ENCODE measurements at places on chromosomes 6 and 20. TPM values are rescaled to one million over a fixed set of nuclear protein-coding genes. Genes with fewer than 3 reads are reported as not detected.

Gene TRIM10
- 1.0 TPM for total RNA-seq

Gene ADGRF1
- total RNA-seq, result 9.4 TPM

- peak; percentile 62 for DNase-seq
Measured at GRCh38 chr20:59765599-59766177, 161.3 kb downstream of the PHACTR3 start.

DNA sequence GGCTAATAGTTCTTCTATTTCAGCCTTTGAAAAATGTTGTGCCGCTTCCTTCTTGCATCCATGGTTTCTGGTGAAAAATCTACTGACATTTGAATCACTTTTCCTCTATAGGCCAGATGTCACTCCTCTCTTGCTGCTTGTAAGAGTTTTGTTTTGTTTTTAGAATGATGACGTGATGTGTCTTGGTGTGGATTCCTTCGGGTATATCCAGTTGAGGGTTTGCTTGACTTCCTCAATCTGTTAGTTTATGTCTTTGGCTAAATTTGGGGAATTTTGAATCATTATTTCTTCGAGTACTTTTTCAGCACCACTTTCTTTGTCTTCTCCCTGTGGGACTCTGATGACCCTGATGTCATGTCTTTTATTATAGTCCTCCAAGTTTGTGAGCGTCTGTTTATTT, 175.5 kb downstream of the MYLK4 start:
- DNase-seq, result no peak
